ENCODE measurements at places on chromosomes 12 and 14. TPM values are rescaled to one million over a fixed set of nuclear protein-coding genes. Genes with fewer than 3 reads are reported as not detected.

The CPM gene
- 0.25 TPM for total RNA-seq

The GPRC5D gene
- total RNA-seq: 5.5 TPM

The DENND5B gene
- total RNA-seq: 2.4 TPM

The HSPB8 gene
- total RNA-seq: not detected

The SYNDIG1L gene
- total RNA-seq: not detected

The SALL2 gene
- 2.2 TPM for total RNA-seq

The KIF21A gene
- 18.0 TPM for total RNA-seq

The PAX9 gene
- total RNA-seq: not detected

The SRRM4 gene
- total RNA-seq: not detected

GRCh38 chr12:101042211-101042610 is 167.8 kb downstream of the SLC5A8 start:
- no peaks in the 10 kb centered on the region for H3K27me3 ChIP-seq
- H3K36me3 ChIP-seq: no peaks in the 10 kb centered on the region
- no peaks in the 10 kb centered on the region for H3K4me1 ChIP-seq
- H3K4me3 ChIP-seq: no peak overlapping the region
- H3K27ac ChIP-seq: no peak overlapping the region

DNA sequence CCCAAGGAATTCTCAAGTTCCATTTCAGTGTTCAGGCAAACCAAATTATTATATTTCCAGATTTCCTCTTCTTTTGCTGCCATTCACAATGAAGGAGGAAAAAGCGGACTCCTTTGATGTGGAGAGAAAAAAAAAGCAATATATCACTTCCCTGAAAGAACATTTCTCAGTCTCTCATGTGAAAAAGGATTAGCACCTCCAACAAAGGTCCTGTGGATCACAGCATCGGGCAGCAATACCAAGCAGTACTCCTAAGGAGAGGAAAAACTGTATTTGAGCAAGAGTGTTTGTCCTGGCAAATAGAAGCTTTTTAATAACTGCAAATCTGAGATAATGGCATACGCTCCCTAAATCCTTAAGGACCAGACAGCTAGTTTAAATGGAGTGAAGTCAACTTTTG is 93.9 kb upstream of the RFX4 start:
- no peaks in the 10 kb centered on the region for H3K27me3 ChIP-seq
- H3K27ac ChIP-seq: no peak overlapping the region
- DNase-seq: no peak
- no peaks in the 10 kb centered on the region for H3K4me1 ChIP-seq
- H3K36me3 ChIP-seq: no peaks in the 10 kb centered on the region
- H3K4me3 ChIP-seq: no peak overlapping the region

GRCh38 chr12:19404242-19404880 is 34.9 kb upstream of the AEBP2 start:
- peak; percentile 51 for DNase-seq
- H3K27me3 ChIP-seq: no peaks in the 10 kb centered on the region
- no peaks in the 10 kb centered on the region for H3K36me3 ChIP-seq
- peaks cover 40% of the 10 kb centered on the region for H3K4me1 ChIP-seq
- no peak overlapping the region for H3K4me3 ChIP-seq

DNA sequence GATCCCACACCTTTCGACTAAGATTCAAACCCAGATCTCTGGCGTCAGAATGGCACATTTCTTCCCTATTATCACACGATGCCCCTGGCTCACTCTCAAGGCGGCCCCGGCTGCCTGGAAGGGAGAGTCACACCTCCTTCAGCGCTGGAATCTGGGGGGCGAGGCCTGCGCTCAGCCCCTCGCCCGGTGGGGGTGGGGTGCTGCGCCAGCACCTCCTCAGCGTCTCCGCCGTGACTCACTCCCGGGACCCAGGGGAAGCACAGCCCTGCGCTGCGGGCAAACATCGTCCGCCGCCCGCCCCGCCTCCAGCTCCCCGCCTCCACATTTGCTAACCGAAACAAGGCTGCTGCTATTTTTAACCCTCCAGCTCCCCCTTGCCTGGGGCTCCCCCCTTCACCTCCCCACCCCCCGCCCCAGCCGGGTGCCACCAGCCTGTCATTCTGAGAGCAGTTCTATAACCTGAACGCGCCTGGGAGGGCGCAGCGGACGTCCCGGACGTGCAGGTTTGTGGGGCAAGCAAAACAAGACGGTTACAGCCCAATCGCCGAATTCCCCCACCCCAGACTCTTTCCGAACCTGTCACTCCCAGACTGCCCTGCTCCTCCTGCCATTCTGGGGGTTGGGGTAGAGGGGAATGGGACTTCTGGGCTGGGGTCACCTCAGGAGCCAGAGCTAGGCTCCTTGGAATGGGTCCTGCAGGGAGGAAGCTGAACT is 6.7 kb downstream of the HDAC7 start:
- peak; percentile 94 for DNase-seq
- H3K4me1 ChIP-seq: peaks cover 98% of the 10 kb centered on the region
- H3K4me3 ChIP-seq: peak overlapping the region; percentile 42
- H3K36me3 ChIP-seq: peaks cover 3% of the 10 kb centered on the region

GRCh38 chr12:132071040-132071810 is 72.9 kb downstream of the DDX51 start:
- H3K4me1 ChIP-seq: peaks cover 16% of the 10 kb centered on the region
- H3K4me3 ChIP-seq: peak overlapping the region; percentile 2
- peak overlapping the region; percentile 17 for H3K27ac ChIP-seq

- peaks cover 10% of the 10 kb centered on the region for H3K27me3 ChIP-seq
- peak overlapping the region; percentile 46 for H3K4me3 ChIP-seq
- peaks cover 36% of the 10 kb centered on the region for H3K4me1 ChIP-seq
- no peak overlapping the region for H3K27ac ChIP-seq
- peak; percentile 78 for DNase-seq
Observed at GRCh38 chr12:6766651-6767349, 637 bp downstream of the PTMS start.

DNA sequence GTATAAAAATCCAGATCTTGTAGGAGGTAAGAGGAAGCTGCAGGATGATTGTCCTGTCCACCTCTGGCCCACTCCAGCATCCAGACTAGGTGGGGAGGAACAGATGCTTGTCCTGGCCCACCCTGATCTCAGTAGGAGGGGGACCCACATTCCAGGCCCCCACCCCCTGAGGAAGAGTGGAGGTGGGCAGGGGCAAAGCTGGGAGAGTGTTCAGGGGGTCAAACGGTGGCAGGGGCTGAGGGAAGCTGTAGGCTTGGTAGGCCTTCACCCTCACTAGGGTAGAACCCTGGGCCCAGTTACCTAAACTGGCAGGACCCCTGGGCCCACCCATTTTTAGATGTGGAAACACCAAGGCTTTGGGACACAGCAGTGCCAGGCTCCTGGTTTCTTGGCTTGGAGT is 4.1 kb downstream of the SLC48A1 start:
- H3K27me3 ChIP-seq: peaks cover 3% of the 10 kb centered on the region
- DNase-seq: no peak
- no peak overlapping the region for H3K4me3 ChIP-seq
- H3K4me1 ChIP-seq: peaks cover 43% of the 10 kb centered on the region
- H3K27ac ChIP-seq: no peak overlapping the region

- H3K4me1 ChIP-seq: peaks cover 11% of the 10 kb centered on the region
- DNase-seq: peak; percentile 87
- H3K27me3 ChIP-seq: no peaks in the 10 kb centered on the region
- peak overlapping the region; percentile 92 for H3K27ac ChIP-seq
- H3K4me3 ChIP-seq: peak overlapping the region; percentile 71
- H3K36me3 ChIP-seq: no peaks in the 10 kb centered on the region
Observed at GRCh38 chr12:25051656-25052195, 102.8 kb upstream of the BCAT1 start.

DNA sequence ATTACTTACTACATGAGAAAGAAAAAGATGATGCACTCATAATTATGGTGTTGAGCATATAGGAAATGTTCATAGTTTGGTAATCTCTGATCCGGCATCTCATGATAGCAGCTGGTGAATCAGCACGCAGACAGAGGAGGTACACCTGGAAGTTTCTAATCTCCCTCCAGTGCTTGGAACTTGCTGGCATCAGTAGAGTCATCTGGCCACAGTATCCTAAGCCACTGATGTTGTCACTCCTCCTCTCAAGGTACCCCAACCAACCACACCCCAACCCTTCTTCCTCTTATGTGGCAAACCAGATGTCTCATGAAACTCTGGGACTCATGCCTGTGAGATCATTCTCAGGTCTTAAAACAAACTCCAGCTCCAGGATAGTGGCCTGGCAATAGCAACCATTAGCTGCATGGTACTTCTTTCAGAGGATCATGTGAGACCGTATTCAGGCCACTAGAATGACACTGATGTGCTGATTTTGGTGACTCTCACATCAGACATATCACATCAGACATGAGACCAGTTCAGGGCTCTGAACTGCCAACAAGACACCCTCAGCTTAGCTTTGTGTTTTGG is 143.0 kb downstream of the RASSF9 start:
- H3K27ac ChIP-seq: no peak overlapping the region
- no peak for DNase-seq
- no peaks in the 10 kb centered on the region for H3K4me1 ChIP-seq
- H3K27me3 ChIP-seq: no peaks in the 10 kb centered on the region

DNA sequence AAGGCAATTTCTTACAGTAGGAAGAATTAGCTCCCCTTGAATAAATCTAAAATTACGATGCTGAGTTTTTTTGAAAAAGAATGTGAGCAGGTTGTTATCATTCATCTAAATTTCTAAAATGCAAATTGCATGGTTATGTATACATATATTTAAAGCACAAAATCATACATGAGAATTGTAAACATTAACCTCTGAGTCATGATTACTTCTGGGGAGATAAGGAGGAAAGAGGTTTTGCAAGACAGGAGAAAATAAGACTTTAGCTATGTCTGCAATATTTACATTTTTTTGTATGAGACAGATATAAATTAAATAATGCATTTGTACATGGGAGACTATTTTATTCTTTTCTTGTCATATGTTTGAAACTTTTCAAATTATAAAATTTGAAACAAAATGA is 72.2 kb downstream of the TSPAN8 start:
- H3K36me3 ChIP-seq: no peaks in the 10 kb centered on the region
- no peaks in the 10 kb centered on the region for H3K4me1 ChIP-seq
- no peak overlapping the region for H3K27ac ChIP-seq
- no peak overlapping the region for H3K4me3 ChIP-seq
- DNase-seq: no peak

DNA sequence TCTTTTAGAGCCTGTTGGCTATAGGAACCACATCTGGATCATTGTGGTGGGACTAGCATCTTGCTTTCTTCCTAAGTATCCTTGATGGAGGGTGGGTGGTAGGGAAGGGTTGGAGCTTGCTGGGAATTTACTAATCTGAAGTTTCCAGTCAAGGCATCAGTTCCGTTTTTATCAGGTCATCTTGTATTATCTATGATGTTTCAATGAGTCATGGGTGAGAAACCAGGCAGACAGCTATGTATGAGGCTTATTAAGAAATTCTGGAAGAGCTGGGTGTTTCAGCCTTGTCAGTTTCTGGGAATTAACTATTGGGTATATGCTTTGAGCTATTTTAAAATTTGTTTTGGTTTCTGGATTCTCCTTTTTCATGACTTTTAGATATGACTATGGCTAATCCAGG is 11.3 kb downstream of the TSFM start:
- peaks cover 60% of the 10 kb centered on the region for H3K36me3 ChIP-seq
- H3K27ac ChIP-seq: no peak overlapping the region
- H3K27me3 ChIP-seq: no peaks in the 10 kb centered on the region
- no peaks in the 10 kb centered on the region for H3K4me1 ChIP-seq
- no peak overlapping the region for H3K4me3 ChIP-seq

DNA sequence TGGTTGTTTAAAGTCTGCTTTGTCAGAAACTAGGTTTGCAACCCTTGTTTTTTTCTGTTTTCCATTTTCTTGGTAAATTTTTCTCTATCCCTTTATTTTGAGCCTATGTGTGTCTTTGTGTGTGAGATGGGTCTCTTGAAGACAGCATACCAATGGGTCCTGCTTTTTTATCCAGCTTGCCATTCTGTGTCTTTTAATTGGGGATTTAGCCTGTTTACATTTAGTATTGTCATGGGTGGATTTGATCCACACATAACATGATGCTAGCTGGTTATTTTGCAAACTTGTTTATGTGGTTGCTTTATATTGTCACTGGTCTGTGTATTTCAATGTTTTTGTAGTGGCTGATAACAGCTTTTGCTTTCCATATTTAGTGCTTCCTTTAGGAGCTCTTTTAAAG is 17.2 kb upstream of the ART4 start:
- no peak overlapping the region for H3K27ac ChIP-seq
- no peaks in the 10 kb centered on the region for H3K4me1 ChIP-seq
- H3K4me3 ChIP-seq: no peak overlapping the region
- H3K27me3 ChIP-seq: no peaks in the 10 kb centered on the region

GRCh38 chr14:23376482-23377197 is at the start of gene CMTM5:
CMTM5 (plus strand) TSS chr14:23377046; CDS start chr14:23377252, 206 bp downstream.
- no peaks in the 10 kb centered on the region for H3K27me3 ChIP-seq
- no peak for DNase-seq
- H3K4me1 ChIP-seq: no peaks in the 10 kb centered on the region
- no peak within 1 kb of the TSS for H3K27ac ChIP-seq

All from natural killer cell (primary cell).